MV-4-11 (cell line): ENCODE measurements at places on chromosomes 1 and 21.

DNA sequence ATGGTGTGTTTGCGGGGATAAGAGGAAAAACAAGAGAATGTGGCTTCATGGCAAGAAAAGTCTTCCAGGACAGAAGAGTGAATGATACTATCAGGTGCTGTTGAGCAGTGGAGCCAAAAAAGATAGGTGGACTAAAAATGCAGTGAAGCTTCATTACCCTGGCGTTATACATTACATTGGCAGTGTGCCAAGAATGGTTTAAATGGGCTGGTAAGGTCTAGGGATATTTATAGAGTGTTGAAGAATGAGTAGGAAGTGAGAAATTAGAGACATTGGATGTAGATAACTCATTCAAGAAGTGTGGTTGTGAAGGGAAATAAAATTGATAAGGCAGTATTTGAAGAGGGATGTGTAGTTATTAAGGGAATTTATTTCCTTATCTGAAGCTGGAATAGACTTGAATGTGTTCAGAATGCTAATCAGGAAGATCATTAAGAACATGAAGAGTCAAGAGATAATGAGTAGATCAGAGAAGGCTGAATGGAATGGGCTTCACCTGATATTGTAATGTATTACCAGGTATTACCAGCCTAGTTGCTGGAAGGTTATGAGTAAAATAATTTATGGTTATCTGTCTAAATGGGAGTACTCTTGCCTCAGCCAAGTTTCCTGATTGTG lies 72.7 kb downstream of the MAST2 start:
- no peak for DNase-seq

- DNase-seq, result no peak
These were observed 139.4 kb downstream of the POU2F1 start for GRCh38 chr1:167360120-167360519.

DNA sequence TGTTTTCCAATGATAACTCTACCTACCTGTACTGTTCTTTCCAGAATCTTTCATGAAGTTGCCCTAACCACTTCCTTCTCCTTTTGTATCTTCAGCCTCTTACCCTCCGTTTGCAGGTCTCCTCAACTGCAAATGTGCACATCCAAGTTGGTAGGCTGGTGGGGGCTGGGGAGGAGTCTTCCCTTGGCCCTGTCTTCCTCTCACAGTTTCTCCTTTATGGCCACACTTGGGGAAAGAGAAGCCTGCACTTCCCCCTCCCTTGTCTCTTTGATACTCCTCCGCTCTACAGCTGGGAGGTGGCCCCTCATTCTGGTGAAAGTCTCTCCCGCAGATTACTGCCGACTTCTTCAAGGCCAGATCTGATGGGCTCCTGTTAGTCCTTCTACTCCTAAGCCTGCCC lies 26.9 kb upstream of the GPR88 start:
- peak; percentile 86 for DNase-seq

DNA sequence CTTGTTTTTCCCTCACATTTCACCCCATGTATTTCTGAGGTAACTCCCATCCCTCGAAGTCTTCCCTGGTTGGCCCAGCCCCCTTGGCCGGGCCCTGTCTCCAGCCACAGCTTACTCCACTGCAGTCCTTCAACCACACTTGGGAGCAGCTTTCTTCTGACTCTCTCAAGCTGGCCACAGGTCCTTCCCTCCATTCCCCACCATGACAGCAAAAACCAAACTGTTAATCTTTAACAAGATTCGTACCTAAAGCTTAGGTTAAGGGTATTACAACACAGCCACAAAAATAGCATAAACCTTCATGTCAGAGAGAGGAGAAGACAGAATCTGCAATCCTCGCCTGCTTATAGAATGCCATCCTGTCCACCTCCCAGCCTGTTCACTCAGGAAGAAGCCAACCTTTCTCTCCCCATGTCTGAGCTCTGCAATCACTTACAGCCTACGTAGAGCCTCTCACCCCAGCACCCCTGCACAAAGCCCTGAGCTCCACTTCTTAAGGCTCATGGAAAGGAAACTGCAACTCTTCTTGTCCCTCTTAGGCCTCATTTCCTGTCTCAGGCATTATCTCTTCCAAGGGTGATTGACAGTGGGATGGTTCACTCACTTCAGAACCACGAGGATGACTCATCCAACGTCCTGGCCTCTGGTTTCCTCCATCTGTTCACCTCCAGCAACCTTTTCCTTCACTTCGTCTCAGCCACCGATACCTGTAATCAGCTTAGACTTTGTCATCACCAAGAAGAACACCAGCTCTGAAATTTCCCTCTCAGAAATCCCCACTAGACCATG lies 72.8 kb downstream of the CD2 start:
- DNase-seq, result peak; percentile 86

DNA sequence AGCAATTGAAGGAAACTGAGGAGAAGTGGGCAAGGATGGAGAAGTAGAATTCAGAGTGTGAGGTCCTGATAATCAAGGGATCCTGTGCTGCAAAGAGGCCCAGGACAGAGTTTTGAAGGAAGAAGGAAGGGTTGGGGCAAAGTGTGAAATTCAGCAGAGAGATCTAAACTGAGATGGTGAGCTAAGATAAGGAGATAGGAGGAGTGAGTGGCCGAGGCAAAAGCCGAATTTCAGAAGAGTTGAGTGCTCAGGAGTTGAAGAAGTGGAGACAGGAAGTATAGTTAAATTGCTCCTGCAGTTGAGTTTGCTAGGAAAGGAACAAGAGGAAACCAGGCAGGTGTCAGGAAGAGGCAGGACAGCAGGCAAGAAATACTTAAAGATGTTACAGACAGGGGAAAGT lies 16.4 kb upstream of the MAPKAPK2 start:
- DNase-seq, result no peak

DNA sequence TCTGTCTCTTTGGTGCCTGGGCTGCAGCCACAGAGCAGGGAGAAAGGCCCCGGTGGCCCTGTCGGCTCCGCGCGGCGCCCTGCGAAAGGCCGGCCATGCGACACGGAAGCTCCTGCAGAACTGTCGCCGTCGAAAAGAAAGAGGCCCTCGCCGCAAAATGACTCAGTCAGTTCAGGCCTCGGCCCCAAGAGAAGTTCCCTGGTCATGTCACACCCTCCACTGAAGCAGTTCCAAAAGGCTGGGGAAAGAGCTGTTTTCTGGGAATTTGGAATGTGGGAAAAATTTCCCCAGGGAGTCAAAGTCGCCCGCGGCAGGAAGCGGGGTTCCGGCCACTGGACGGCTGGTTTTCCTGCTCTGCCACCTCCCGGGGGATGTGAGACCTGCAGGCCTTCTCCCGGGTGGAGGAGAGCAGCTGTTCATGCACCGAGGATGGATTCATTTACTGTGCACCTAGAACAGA lies 115.8 kb upstream of the ZNF678 start:
- no peak for DNase-seq

DNA sequence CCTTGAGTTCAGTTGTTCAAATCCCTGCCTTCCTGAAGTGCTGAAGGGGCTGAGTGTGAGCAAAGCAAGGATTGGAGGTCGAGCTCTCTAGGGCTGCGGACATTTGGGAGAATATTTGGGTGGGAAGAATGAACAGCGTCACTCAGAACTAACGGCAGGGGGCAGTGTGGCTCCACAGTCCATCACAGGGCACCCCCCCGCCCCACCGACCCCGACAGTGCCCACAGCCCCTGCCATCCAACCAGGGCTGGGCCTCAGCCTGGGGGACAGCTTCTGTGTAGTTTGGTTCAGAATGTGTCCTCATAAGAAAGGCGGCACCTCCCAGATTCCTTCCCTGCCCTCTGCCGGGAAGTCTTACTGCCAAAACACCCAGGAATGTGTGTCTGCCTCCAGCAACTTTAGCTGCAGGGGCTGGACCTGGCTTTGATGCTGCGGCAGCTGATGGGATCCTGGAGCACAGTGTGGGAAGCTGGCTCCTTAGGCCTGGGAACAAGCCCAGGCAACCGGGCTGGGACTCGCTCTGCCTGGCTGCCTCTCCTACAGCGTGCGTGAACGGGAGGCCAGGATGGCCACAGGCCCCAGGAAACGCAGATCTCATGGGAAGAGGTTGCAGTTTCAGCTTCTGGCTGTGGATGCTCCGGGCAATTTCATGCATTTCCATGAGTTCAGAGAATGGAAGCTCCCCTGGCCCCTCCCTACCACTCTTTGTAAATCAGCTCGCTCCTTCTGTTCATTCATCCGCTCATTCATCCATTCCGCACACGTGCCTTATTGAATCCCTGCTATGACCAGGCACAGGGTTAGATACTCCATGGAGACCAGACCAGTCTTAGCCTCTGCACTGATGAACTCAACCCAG lies 104.9 kb upstream of the TMPRSS2 start:
- DNase-seq, result no peak

DNA sequence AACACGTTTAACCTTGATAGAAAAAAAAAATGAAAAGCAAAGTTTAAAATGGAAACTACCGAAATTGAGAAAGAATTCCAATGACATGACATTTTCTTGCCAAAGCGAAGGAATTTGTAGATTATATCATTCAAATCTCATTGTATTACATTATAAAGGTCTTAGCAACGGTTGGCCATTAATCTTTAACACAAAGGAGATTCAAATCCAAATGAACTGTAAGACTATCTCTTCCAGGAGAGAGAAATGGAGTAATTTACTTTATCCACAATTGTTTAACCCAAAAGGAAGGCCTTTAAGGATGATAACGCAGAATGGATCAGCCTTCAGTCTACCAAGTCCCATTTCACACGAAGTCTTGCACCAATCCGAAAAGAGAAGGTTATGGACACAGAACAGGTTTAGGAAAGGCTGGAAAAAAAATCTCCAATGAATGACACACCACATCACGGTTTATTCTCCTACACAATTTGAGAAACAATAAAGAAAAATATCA lies 1.5 kb downstream of the ENAH start:
- DNase-seq, result no peak

DNA sequence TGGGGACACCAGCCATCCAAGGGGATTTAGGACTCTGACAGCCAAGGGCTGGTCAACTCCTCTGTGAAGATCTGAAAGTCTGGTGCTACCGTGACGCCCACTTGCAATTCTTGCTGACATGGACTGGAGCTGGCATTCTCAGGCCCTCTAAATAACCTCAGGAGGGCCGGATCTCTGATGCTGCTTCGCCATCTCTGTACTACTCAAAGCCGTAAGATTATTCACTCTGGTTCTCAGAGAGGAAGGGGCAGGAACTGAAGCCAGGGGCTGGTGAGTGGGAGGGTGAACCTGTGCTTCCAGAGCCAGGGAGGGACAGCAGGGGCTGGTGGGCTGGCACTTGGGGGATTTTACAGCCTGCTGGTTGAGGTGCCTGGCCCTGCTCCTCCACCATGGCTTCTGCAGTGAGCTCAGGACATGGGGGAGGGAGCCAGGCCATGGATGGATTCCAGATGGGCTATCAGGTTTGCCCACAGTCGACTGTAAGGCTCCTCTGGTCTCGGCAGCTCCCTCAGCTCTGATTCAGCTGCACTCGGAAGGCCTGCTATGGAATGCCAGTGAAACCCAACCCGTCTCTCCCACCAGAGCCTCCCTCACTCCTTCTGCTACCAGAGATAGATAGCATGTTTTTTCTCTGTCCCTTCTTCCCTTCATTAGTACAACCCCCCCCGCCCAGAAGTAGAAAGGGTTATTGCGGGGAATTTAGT lies 84.5 kb downstream of the PLXNA2 start:
- no peak for DNase-seq

DNA sequence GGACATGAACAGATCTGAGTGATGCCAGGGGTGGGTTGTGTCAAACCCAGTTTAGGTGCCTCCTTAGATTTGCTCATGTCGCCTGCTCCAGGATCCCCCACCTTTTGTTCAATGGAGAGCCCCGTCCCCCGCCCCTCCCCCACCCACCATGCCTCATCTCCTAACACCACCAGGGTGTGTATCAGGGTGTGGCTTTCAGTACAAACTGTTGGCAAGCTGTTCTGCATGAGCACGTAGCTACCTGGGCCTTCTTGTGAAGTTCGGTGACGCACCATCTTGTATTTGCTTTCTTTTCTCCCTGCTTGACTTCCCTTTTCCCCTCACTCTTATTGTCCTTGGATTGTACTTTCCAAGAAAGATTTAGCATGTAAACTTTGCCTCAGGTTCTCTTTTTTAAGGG lies 94.8 kb downstream of the EBNA1BP2 start:
- DNase-seq, result no peak

- DNase-seq, result no peak
These were observed 30.6 kb downstream of the EPS15 start for GRCh38 chr1:51488372-51489050.

GRCh38 chr1:43484367-43484766 lies 30.6 kb upstream of the HYI start:
- no peak for DNase-seq

DNA sequence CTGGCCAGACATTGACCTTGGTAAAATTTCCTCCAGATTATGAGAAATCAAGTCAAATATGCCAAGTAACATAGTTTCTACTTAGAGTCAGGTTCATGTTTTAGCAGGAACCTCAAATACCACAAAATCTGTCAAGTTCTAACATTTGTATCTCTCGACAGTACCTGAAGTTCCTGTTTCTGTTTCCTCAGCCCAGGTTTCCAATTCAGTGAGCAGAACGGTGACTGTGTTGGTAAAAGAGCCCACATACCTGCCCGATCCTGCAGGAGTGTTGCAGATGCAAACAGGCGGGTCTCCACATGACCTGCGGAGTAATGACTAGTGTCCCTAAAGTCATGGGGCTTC lies 57.9 kb upstream of the LGALS8 start:
- no peak for DNase-seq

DNA sequence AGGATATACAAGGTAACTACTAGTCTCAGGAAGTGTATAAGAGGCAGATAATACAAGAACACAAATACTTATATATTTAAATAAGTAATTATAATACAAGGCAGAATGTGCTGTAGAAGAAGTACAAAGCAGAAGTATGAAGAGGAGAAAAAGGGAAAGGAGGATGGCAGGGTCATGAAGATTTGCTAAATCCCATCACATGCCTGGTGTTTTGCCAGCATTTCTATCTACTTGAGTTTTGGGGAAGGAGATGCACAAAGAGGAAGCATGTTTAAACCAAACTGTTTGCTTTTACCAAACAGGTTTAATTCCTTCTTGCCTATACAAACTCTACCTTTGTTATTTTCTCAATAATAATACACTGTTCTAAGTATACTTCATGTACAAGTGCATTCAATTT lies 60.9 kb upstream of the PODN start:
- DNase-seq, result peak; percentile 31

DNA sequence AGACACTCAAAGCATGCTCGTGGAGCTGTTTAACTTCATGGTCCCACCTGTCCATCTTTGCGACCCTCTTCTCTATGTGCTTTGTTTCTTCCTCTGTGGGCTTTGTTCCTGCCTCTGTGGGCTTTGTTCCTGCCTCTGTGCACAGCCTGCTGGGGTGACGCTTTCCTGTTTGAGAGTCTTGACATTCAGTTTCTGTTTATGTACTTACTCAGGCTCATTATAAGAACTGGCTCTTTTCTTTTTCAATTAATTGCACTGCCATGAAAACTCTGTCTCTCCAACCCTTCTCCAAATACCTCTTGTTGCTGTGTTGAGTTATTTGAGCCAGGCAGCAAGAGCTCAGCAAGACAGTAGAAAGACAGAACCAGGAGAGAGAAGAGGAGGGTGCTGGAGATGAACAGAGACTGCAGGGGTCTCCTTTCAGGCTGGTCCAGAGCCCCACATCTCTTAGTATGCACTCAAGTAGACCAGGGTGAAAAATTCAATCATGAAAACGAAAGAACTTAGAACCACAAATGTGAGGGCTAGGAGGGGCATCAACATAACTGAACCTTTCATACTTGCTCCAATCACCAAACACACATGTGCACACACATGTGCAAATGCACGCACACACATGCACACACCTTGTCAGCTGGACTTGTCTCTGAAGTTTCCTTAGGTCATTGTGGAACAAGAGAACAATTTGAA lies 88.3 kb upstream of the SGIP1 start:
- DNase-seq, result peak; percentile 51
